Occipital lobe (tissue), 3 donors: ENCODE measurements at places on chromosomes 7 and 10. TPM values are rescaled to one million over a fixed set of nuclear protein-coding genes. Genes with fewer than 3 reads are reported as not detected.

Gene MBL2
- not detected for total RNA-seq

Gene ZNF488
- 1.9 TPM for total RNA-seq

Gene CTAGE4
- 0.31 TPM for total RNA-seq

Gene COBL
- 6.4 TPM for total RNA-seq

Gene RARRES2
- total RNA-seq, result 6.2 TPM

Gene OIT3
- total RNA-seq, result 0.47 TPM

Gene C10orf105
- under 0.01 TPM for total RNA-seq

Gene GPR15LG
- not detected for total RNA-seq

Gene SEC23IP
- 19.8 TPM for total RNA-seq

Gene NYAP1
- 47.9 TPM for total RNA-seq

Gene ECHDC3
- 5.6 TPM for total RNA-seq

Gene PHYHIPL
- 42.4 TPM for total RNA-seq

Gene SCRN1
- 129 TPM for total RNA-seq

Gene SLC16A12
- 4.1 TPM for total RNA-seq

Gene KCTD7
- 31.8 TPM for total RNA-seq

Gene FGL2
- 3.4 TPM for total RNA-seq

Gene ARPC1B
- 11.9 TPM for total RNA-seq

Gene TSPAN13
- 91.9 TPM for total RNA-seq

Gene CNNM1
- 3.1 TPM for total RNA-seq

Gene PHYH
- total RNA-seq, result 9.8 TPM

Gene ASZ1
- not detected for total RNA-seq

Gene KCP
- total RNA-seq, result 0.16 TPM
